Naive thymus-derived CD4-positive, alpha-beta T cell (primary cell): ENCODE measurements at places on chromosomes 12 and 14.

DNA sequence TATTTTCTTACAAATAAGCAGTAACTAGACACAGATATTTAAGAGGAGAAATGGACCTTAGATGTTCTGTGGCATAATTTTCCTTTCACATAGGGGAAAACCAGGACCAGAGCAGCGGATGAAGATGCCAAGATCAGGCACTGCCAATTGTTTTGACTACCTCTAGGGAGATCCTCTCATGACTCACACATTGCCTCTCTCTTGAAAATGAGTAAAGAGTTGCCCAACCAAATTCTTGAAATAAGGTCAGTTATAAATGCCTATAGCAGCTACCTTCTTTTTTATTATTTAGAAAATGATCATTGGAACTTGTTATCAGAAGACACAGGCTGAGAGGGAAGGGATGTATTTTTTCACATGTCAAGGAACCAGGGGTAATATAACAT lies 263.4 kb upstream of the PLEKHG7 start:
- no peak overlapping the region for H3K4me3 ChIP-seq
- no peak overlapping the region for H3K27ac ChIP-seq
- peaks cover 7% of the 10 kb centered on the region for H3K4me1 ChIP-seq
- no peak for DNase-seq
- H3K27me3 ChIP-seq, result no peaks in the 10 kb centered on the region

DNA sequence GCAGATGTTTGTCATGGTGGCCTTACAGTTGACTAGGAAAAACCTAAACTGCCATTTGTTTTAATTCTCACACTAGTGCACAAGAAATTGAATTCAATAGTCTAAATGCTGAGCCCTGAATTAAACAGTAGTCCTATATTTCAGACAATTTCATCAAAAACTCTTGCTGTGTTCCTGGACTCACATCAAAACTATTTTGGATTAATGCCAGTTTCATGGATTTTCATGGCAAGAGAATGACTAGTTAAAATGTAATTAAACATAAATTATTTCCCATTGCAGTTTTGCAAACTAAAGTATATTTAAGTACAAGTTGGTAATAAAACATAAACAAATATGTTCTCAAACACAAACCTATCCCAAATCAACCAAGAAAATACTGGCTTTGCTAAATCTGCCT lies 468.0 kb upstream of the PRICKLE1 start:
- no peaks in the 10 kb centered on the region for H3K36me3 ChIP-seq
- no peak overlapping the region for H3K4me3 ChIP-seq
- H3K4me1 ChIP-seq, result no peaks in the 10 kb centered on the region
- no peak overlapping the region for H3K27ac ChIP-seq
- H3K27me3 ChIP-seq, result no peaks in the 10 kb centered on the region
- no peak for DNase-seq

- H3K27me3 ChIP-seq, result no peaks in the 10 kb centered on the region
- H3K4me1 ChIP-seq, result no peaks in the 10 kb centered on the region
- DNase-seq, result no peak
- no peak overlapping the region for H3K4me3 ChIP-seq
- peaks cover 63% of the 10 kb centered on the region for H3K36me3 ChIP-seq
Observed at GRCh38 chr12:3662521-3662921, 90.4 kb downstream of the CRACR2A start.

GRCh38 chr14:36509069-36509917 lies 10.7 kb downstream of the NKX2-1 start:
- H3K36me3 ChIP-seq, result no peaks in the 10 kb centered on the region
- no peak overlapping the region for H3K4me3 ChIP-seq
- DNase-seq, result no peak
- no peak overlapping the region for H3K27ac ChIP-seq

- no peak overlapping the region for H3K27ac ChIP-seq
- no peak for DNase-seq
- no peaks in the 10 kb centered on the region for H3K4me1 ChIP-seq
- no peaks in the 10 kb centered on the region for H3K36me3 ChIP-seq
Observed at GRCh38 chr12:9969673-9970072, 1.5 kb upstream of the CLEC12A start.

- DNase-seq, result no peak
- H3K36me3 ChIP-seq, result peaks cover 24% of the 10 kb centered on the region
Observed at GRCh38 chr12:122840580-122841513, 5.6 kb downstream of the HIP1R start.

DNA sequence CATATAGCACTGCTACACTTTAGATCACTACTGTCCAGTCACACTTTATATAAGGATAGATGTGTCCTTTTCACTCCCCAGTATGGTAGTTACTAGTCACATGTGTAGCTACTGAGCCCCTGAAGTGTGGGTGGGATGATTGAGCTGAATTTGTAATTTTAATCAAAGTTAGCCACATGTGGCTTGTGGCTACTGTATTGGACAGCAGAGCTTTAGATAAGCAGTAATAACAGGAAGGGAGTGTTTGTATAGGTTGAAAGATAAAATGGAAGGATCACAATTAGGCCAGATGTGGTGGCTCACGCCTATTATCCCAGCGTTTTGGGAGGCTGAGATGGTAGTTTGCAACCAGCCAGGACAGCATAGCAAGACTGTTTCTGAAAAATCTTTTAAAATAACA lies 23.5 kb downstream of the NAA30 start:
- H3K27me3 ChIP-seq, result no peaks in the 10 kb centered on the region
- H3K27ac ChIP-seq, result no peak overlapping the region
- no peak for DNase-seq
- H3K4me1 ChIP-seq, result no peaks in the 10 kb centered on the region
- H3K36me3 ChIP-seq, result no peaks in the 10 kb centered on the region

DNA sequence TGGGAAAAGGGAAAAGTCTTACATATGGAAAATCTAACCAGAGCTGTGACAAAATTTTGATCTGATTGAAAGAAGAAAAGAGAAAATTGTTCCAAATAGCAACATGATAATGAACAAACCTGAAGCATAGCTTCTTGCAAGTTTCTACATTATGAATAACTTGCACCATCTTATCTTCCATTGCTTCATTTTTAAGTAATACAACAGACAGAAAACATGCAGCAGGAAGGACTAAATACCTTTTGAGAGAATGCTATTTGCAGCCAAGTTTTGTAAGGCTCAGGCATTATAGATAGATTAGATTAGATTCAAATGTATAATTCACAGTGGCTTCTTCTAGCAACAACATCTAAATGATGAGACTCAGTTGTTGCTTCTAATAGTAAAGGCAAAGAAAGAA lies 441.4 kb downstream of the AEBP2 start:
- no peaks in the 10 kb centered on the region for H3K4me1 ChIP-seq
- no peak overlapping the region for H3K4me3 ChIP-seq
- no peaks in the 10 kb centered on the region for H3K36me3 ChIP-seq
- no peak for DNase-seq

DNA sequence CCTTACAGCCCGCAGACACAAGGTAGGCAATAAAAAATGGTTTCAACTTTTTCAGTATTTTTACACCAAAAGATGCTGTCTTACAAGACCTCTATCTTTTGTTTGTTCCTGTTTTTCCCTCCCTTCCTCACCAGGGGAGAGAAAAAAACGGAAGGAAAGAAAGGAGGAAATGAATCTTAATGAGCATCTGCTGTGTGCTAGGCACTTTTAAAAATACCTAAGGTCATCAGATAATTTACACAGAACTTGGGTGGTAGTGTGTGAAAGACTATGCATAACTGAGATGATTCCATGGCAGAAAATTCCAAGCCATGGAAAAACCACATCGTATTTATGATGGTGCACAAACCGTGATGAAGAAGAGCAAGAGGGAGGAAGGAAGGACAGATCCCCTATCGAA lies 121.2 kb downstream of the DIP2B start:
- H3K4me3 ChIP-seq, result no peak overlapping the region
- no peak for DNase-seq
- no peaks in the 10 kb centered on the region for H3K36me3 ChIP-seq
- H3K27me3 ChIP-seq, result no peaks in the 10 kb centered on the region

GRCh38 chr12:65725376-65725775 lies 98.9 kb upstream of the HMGA2 start:
- H3K4me3 ChIP-seq, result no peak overlapping the region
- H3K4me1 ChIP-seq, result peaks cover 4% of the 10 kb centered on the region
- no peaks in the 10 kb centered on the region for H3K36me3 ChIP-seq
- no peak overlapping the region for H3K27ac ChIP-seq

- no peak overlapping the region for H3K4me3 ChIP-seq
- no peaks in the 10 kb centered on the region for H3K27me3 ChIP-seq
- H3K27ac ChIP-seq, result no peak overlapping the region
Observed at GRCh38 chr12:70854138-70854537, 66.4 kb downstream of the PTPRR start.

- H3K36me3 ChIP-seq, result no peaks in the 10 kb centered on the region
- no peak for DNase-seq
- no peak overlapping the region for H3K4me3 ChIP-seq
- no peak overlapping the region for H3K27ac ChIP-seq
Observed at GRCh38 chr12:18981732-18982131, 147.8 kb upstream of the PLEKHA5 start.

DNA sequence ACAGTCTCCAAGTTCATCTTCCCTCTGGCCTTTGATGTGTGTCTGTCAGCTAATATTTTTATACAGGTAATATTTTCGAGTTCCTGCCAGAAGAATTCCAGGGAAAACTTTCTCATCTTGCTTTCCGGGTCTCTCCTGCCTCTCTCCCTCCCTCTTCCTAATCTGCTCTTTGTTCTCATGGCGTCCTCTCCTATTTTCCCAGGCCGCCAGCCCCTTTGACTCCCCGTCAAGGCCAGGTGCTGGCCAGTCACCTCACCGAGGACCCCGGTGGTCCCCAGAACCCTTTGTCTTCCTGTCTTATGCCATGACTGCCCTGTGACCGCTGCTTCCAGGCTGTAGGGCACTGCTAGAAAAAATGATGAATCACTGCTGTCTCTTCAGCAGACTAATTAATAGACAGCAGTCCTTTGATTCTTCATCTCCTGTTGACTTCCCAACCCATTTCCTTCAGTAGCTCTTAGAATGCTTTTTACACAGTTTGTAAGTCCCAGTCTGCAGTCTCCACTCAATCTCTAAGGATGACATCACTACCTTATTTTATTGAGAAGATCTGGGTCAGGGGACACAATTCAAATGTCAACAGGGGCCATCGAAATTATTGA lies 40.7 kb downstream of the PPFIBP1 start:
- no peak overlapping the region for H3K4me3 ChIP-seq
- no peak overlapping the region for H3K27ac ChIP-seq
- no peaks in the 10 kb centered on the region for H3K27me3 ChIP-seq

GRCh38 chr12:81963026-81963425 lies 203.9 kb upstream of the PPFIA2 start:
- DNase-seq, result no peak

- peaks cover 19% of the 10 kb centered on the region for H3K4me1 ChIP-seq
- H3K27ac ChIP-seq, result no peak overlapping the region
- H3K27me3 ChIP-seq, result no peaks in the 10 kb centered on the region
- H3K36me3 ChIP-seq, result peaks cover 23% of the 10 kb centered on the region
- DNase-seq, result no peak
Observed at GRCh38 chr14:50798048-50798421, 32.9 kb downstream of the NIN start.

GRCh38 chr14:24941719-24942118 lies 108.2 kb downstream of the STXBP6 start:
- no peaks in the 10 kb centered on the region for H3K27me3 ChIP-seq
- no peaks in the 10 kb centered on the region for H3K36me3 ChIP-seq
- no peak overlapping the region for H3K27ac ChIP-seq
- H3K4me1 ChIP-seq, result no peaks in the 10 kb centered on the region

- no peak overlapping the region for H3K4me3 ChIP-seq
- DNase-seq, result no peak
- no peaks in the 10 kb centered on the region for H3K36me3 ChIP-seq
- H3K27ac ChIP-seq, result no peak overlapping the region
Observed at GRCh38 chr14:105471297-105471821, 3.3 kb upstream of the CRIP2 start.

DNA sequence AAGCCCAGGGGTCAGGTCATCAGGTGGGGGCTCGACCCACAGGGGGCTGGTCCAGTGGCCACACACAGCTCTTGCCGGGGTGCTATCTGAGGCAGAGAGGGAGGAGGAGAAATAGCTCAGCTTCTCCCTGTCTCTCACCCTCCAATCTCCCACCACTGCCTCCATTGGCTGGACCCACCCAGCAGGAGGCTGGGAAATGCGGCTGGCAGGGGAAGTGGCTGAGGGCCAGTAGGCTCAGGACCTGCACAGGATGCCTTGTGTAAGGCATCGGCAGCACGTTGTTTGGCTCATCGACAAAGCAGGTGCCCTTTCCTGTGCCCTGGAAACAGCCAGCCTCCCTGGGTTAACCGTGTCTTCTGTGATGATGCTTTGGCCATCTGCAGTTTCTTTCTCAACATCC lies 58.8 kb upstream of the SLC24A4 start:
- H3K27ac ChIP-seq, result no peak overlapping the region
- H3K4me1 ChIP-seq, result no peaks in the 10 kb centered on the region
- H3K36me3 ChIP-seq, result no peaks in the 10 kb centered on the region
- H3K4me3 ChIP-seq, result no peak overlapping the region
- H3K27me3 ChIP-seq, result no peaks in the 10 kb centered on the region

GRCh38 chr12:103257763-103258162 lies 238.0 kb downstream of the C12orf42 start:
- H3K27ac ChIP-seq, result no peak overlapping the region
- no peaks in the 10 kb centered on the region for H3K36me3 ChIP-seq
- no peaks in the 10 kb centered on the region for H3K4me1 ChIP-seq
- DNase-seq, result no peak
- no peaks in the 10 kb centered on the region for H3K27me3 ChIP-seq

- H3K36me3 ChIP-seq, result no peaks in the 10 kb centered on the region
- H3K27ac ChIP-seq, result no peak overlapping the region
- no peak for DNase-seq
- no peaks in the 10 kb centered on the region for H3K27me3 ChIP-seq
- H3K4me1 ChIP-seq, result peaks cover 43% of the 10 kb centered on the region
Observed at GRCh38 chr14:77043984-77044485, 15.5 kb upstream of the IRF2BPL start.

DNA sequence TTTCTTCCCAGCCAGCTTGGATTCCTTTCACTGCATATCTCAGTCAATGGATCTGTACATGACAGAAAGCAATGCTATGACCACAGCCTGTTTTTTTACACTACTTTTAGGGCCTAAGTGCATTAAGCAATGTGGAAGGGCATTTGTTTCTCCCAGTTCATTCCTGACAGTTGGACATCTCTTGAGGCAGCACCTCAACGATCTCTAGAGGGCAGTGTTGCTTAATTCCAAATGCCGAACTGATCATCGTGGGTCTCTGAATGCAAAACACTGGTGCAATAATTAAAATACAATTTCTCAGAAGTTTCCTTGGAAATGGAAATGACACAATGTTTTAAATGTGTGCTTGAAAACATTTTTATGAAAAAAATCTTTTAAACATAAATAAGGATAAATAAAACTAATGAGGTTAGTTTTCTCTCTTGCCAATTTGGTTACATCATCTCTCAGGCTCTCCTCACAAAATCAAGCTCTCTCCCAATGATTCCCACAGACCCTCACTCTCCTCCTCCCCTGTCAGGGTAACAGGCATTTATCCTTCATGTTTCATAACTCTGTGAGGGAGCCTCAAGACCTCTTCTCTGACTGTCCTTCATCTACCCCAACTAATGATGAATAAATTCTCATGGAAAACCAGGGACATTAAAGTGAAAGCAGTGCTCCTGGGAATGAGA lies 192.4 kb upstream of the SLC16A7 start:
- no peak for DNase-seq
- no peaks in the 10 kb centered on the region for H3K27me3 ChIP-seq
- H3K36me3 ChIP-seq, result no peaks in the 10 kb centered on the region
